ENCODE measurements at places on chromosomes 7 and 10.

DNA sequence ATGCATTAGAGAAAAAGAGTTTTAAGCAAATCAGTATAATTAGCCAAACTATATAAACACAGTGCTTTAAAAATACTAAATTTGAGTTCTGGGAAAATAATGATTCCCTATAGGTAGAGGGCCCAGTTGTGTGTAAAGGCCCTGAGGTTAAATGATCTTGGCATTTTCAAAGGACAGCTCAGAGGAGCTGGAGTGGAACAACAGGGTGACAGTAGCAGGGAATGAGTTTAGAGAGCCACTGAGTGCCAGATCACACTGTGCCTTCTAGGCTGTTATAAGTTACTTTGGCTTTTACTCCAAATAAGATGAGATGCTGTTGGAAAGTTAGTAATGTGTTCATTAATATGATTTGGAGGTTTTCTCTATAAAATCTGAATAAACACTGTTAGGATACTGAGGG, 34.6 kb downstream of the VWDE start:
- DNase-seq, result no peak

DNA sequence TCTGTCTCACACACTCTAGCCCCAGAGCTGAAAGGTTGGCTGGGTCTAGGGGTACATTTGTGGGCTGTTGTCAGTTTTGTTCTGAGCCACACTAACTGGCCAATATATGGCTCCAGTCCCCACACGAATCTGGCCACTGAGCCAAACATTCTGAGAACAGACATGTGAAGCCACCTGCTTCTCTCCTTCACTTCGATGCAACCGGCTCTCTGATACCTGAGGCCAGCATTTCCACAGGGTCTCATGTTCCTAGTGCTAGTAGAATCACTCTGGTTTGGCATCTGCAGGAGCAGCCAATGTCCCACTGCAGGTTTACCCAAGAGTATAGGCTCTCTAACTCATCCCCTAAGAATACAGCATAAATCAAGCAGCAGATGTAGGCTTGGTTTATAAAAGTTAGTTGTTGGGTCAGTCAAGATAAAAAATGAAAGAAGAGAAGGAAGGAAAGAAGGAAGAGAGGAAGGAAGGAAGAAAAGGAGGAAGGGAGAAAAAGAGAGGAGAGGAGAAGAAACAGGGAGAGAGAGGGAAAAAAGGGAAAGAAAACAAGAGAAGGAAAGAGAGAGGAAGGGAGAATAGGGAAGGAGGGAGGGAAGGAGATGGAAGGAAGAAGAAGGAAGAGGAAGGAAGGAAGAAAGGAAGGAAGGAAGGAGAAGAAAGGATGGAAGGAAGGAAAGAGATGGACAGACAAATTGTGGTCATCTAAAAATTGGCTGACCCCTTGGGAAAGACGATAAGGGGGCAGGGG, 75.1 kb downstream of the STRA8 start:
- no peak for DNase-seq

DNA sequence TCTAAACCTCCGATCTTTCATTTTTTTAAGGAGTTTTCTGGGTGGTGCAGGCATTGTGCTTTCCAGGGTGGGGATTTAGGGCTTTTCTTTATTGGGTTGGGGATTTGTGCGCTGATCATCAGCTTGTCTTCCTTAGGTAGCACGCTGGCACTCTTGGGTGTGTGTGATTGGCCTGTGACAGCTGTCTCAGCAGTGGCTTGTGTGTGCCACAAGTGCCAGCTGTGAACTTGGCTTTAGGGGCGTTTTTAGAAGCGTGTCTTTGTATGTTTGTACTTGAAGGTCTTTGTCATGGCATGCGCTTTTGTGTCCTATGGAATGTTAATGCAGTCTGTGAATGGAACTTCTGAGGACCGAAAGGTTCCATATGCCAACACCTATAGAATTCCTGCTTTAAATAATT, 788 bp downstream of the AKAP9 start:
- DNase-seq, result peak; percentile 42

DNA sequence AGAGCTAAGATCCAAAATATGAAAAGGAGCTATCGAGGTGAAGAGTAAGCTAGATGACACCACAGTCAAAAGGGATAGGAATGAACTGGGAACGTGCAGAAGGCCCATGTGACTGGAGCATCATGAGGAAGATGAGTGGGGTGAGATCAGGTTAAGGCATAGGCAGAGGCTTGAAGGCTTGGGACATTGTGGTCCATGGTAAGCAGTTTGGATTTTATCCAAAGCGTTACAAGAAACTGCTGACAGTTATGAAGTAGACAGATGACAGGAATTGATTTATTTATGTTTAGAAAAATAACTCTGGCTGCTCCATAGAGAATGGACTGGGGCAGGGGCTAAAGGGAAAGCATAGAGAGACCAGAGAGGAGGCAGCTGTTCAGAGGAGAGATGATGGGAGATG, 18.1 kb upstream of the PANK1 start:
- DNase-seq, result no peak

GRCh38 chr10:121313119-121313875, 284.9 kb downstream of the FGFR2 start:
- DNase-seq, result no peak

DNA sequence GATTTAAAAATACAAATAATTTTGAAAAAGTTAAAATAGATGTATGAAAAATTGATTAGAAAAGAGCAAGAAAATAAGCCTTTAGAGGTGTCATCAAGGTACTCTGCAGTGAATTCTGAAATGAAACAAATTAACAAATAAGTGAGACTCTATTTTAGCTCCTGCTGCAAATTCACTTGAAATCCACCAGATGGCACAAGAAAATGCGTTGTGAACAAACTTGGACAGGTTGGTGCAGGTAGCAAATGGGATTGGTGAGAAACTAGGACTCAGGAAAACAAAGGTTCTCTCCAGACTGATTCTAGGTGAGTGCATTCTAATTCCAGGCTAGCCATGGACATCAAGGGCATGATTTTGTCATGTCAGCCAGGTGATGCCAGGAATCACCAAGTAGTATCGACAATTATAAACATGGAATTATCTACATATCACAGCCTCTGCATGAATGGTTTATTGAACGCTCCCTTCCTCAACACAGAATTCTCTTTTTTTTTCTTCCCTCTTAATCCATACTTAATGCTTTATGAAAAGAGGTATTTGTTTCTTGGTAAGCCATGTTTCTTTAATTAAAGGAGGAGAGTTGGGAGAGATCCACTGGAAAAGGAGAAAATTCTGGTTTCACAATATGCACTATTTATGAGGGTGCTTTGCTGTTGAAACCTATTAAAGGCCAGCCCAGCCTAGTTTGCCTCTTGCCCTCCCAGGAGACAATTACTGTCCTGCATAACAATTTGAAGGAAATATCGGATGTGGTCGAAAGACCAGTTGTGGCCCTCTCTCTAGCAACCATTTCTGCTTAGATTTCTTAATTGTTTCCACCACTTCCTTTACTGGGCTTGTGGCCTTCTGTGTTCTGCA, 118.1 kb downstream of the ZNF365 start:
- peak; percentile 40 for DNase-seq

DNA sequence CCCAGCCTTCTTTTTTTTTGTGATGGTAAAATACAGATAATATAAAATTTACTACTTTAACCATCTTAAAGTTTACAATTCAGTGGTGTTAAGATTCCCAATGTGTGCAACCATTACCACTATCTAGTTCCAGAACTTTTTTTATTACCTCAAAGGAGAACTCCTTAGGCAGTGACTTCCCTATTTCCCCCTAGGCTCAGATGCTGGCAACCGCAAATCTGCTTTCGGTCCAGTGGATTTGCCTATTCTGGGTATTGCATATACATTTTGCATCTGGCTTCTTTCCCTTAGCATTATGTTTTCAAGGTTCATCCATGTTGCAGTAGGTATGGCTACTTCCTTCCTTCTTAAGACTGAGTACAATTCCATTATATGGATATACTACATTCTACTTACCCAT, 56.5 kb downstream of the AFAP1L2 start:
- no peak for DNase-seq
